ENCODE measurements at places on chromosomes 1 and 21.
A peak's percentile ranks its signal among the peaks of the same experiment; 100 is the strongest.

DNA sequence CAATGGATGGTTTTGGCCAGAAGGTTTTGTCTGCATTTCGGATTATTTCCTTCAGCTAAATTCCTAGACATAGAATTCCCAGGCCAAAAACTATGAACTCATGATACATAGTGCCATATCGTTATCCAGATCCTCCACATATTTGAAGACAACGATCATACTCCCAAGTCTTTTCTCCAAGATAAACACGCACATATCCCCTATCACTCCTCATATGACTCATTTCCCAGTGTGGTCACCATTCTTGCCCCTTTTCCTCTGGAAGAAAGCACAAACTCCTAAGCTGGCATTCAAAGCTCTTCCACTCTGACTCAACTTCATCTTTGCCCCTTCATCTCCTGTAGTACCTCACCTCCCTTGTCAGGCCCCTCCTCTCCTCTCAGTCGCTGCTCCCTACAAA, 277.6 kb downstream of the PLPP3 start:
- DNase-seq, result no peak

DNA sequence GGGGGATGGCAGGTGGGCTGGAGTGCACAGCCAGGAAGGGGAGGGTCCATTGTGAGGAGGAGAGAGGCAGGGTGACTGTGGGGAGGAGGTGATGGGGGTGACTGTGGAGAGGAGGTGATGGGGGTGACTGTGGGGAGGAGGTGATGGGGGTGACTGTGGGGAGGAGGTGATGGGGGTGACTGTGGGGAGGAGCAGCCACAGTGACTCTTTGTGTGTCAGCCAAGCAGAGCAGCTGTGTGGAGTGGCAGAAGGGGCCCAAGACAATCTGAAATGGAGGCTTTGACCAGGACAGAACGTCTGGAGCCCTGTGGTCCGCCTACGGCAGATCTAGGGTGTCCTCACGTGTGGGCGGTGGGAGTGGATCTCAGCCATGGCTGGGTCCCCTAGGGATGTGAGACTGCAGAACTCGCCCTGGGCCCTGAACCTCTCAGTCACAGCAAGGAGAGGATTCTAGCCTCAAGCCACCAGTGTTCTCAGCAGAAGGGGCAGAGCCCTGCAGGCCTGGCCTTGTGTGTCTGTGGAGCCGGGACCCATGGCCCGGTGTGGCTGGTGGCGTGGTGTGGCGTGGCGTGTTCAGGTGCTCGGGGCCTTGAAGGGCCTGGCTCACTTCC, 81.5 kb downstream of the OBSCN start:
- no peak for DNase-seq

DNA sequence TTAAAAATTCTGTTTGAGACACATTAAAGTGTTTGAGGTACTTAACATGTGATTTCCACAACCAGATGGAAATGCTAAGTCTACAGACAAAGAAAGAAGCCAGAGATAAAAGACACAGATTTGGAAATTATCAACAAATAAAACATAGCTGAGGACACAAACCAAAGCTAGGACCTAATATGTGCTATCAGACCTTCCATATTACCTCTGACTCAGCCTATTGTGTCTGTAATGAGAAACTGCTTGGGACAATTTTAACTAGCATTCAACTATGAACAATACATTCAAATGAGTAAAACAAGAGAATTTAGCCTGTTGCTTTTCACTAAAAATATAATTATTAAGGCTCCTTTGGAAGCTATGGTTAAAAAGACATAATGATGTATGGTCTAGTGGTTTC, 54.6 kb downstream of the WNT2B start:
- DNase-seq, result no peak

DNA sequence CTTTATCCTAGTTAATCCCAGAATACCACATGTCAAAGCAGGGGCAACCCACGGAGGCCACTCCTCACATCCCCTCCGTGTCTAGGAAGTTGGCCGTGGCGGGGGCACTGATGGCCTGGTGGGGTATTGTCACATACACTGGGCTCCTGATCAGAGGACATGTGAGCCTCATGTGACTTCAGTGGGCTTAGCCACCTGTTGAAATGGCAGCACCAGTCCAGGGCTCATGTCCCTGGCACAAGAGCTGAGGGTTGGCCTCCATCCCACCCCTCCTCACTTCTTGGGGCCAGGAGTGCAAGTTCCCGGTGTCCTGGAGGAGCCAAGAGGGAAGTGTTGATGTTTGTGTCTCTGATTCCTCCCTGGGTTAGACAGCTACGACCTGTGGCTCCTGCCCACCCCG, 313.4 kb downstream of the CAMTA1 start:
- DNase-seq, result no peak

DNA sequence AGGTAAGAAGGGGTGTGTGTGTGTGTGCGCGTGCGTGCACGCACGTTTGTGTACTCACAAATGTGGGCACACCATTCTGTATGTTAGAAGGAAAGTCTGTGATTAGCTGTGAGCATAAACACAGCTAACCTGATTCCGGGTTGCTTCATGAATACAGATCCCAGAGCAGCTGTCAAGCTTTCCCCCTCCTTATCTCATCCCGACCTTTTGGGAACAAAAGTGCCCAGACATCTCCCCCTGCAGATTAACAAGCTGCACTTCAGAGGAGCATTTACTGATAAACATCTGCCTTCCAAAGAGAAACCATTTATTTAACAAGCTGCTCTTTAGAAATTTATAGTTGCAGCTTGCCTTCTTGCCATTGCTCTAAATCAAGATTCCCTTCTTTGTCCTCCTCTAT, 97.0 kb downstream of the MT1HL1 start:
- peak; percentile 20 for DNase-seq

DNA sequence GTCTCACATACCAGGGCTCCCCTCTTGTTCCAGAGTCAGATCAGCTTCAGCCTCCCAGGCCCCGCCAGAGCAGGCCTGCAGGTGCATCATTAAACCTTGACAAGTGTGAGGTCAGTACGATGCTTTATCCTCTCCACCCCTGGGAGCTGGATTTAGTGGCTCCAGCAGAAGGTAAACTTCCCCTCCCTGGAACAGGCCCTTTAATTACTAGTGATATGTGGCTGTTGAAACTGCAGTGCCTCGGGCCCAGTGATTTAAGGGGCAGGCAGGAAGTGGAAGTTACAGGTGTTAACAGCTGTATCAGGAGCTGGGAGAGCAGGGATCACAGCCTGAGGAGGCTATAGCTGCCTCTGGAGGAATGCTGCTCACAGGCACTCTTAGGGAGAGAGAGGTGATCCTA, 132.4 kb upstream of the KLHDC7A start:
- DNase-seq, result peak; percentile 40

DNA sequence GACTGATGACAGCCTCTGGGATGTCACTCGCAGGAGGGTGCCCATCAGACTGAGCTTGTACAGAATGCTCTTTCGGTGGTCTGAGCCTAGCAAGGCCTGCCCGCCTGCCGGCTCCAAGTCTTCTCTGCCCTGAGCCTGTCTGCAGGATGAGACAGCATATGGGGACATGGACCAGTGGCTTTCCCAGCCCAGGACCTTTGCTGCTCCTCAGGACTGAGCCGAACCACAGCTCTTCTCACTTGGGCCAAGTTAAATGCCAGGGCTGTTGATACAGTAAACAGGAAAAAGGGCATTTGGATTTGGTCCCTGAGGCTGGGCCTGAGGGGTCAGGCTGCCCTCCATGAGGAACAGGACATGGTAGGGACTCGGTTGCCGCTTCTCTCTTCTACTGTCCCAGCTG, 64.3 kb upstream of the EPS8L3 start:
- no peak for DNase-seq

DNA sequence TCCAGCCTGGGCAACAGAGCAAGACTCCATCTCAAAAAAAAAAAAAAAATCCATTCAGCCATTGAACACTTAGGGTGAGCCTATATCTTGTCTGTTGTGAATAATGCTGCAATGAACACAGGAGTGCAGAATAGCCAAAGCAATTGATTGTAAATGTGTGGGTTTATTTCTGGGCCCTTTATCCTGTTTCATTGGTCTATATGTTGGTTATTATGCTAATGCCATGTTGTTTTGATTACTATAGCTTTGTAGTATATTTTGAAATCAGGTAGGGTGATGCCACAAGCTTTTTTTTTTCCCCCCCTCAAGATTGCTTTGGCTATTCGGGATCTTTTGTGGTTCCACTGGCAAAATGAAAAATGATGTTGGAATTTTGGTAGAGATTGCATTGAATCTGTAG, 167.5 kb downstream of the LBR start:
- DNase-seq, result no peak

DNA sequence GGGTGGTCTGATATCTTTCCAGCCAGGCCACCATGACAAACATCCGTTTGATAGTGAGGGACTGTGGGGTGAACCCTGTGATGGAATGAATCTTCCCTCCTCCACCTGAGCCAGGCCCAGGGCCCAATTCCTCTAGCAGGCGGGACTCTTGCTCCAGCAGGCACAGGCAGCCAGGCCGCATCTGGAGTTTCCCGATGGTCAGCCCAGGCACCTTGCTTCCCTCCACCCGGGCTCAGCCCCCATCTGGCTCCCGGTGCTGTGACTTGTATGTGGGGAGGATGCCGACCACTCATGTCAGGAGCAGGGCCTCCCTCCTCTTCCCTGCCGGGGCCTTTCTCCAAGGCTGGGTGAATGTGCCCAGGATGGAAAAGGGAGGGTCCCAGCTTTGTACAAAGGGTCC, 21.0 kb downstream of the KCNAB2 start:
- DNase-seq, result no peak

GRCh38 chr21:36487641-36488307, 7.9 kb upstream of the CLDN14 start:
- no peak for DNase-seq

GRCh38 chr1:184691719-184692324, 62.8 kb downstream of the EDEM3 start:
- peak; percentile 57 for DNase-seq

- DNase-seq, result no peak
Observed at GRCh38 chr1:14940285-14940870, 213.2 kb upstream of the TMEM51 start.

DNA sequence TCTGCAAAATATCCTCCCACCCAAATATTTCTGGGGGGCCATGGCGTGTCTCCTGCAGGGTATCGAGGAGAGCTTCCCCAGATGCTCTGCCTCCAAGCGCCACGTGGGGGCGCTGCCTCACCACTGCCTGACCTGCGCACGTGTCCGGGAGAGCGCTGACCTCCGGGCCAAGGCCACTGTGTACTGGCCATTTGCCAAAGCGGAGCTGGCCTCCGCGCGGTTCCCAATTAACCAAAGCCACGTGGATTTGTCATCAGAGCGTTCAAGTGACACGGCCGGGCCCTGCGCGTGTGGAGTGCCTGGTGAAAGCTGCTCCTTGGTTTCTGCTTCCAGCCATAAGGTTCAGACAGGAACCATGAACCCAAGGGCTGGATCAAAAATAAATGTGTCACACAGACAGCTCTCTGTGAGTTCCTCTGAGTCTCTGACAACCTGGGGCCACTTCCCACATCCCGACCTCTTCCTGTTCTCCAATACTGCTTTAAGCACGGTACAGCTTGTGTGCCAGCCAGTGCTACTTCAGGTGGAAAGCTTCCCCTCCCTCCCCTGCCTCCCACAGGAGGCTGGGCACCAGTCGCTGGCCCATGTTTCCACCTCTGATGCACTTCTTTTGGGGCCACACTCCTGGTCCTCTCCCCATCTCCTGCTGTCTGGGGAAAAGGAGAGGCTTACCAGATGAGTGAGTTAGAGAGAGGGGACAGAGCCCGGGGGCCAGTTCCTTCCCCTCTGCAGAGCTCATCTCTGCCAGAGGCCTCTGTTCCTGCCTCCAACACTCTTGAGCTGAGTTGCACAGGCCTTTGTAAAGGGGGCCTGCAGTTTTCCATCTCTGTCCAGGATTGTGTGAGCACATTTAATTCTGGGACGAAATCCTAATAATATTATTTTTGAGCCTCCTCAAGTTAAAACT, 26.1 kb downstream of the ZP4 start:
- DNase-seq, result peak; percentile 31

DNA sequence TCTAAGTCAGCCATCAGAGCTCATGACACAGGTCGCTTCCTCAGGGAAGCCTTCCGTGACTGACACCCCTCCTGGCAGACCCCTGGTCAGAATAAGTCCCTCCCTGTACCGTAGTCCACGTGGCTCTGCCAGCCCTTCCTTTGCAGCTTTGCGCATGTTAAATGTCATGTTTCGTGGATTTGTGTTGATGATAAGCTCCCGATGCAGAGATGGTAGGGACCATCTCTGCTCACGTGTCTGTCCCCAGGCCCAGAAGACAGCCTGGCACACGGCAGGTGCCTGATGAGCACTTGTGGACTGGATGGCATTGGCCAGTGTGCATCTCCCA, 75.9 kb downstream of the DHRS3 start:
- no peak for DNase-seq

DNA sequence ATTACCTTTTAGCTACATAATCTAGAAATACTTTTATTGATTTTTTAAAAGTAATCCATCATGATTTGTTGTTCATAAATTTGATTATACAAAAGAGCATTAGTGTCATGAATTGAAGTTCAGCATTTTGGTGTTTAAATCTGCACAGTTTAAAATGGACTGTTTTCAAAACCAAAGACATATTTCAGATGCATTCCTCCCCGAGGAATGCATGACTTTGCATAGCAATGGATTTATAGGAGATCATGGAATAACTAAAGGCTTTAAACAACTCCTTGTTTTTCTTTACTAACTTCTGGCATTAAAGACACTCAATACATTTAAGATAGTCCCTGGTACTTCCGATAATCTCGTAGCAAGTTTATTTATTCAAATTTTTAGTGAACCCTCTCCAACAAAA, 863.1 kb upstream of the TMPRSS15 start:
- DNase-seq, result no peak

GRCh38 chr1:241309651-241310050, 47.4 kb downstream of the RGS7 start:
- DNase-seq, result no peak

- no peak for DNase-seq
Observed at GRCh38 chr1:156524481-156524869, 23.9 kb upstream of the MEF2D start.

DNA sequence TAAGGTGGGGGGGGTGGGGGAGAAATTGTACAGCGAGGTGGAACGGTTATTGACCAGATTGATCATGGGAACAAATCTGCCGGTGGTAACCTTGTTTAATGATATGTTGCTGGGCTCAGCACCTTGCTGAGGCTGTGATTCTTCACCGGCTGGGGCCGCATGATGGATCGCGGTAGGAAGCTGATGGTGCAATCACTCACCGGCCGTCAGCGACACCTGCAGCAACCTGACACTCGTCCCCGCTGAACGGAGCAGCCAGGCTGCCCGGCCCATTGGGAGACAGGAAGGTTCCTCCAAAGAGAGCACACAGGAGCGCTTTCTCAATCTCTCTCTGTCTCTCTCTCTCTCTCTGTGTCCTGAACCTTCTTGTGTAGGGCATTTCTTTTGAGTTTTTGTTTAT, 128.5 kb upstream of the RRP15 start:
- DNase-seq, result no peak

GRCh38 chr1:18373882-18374493, 106.7 kb upstream of the KLHDC7A start:
- peak; percentile 7 for DNase-seq

GRCh38 chr1:92447033-92447681, 39.6 kb downstream of the GFI1 start:
- no peak for DNase-seq

- no peak for DNase-seq
Observed at GRCh38 chr1:109668123-109668775, 392 bp downstream of the GSTM2 start.

Measured in NCI-H1105 treated with DMSO at 0.1 percent for 48 hours (cell line).